ENCODE measurements at places on chromosomes 11 and 22. TPM values are rescaled to one million over a fixed set of nuclear protein-coding genes. Genes with fewer than 3 reads are reported as not detected.
A peak's percentile ranks its signal among the peaks of the same experiment; 100 is the strongest.

The TUB gene
- total RNA-seq: 23.5 TPM

The CST6 gene
- total RNA-seq: 47.7 TPM

The PRG3 gene
- total RNA-seq: not detected

The INCENP gene
- total RNA-seq: 99.4 TPM

The USH1C gene
- 1.0 TPM for total RNA-seq

The KRTAP5-2 gene
- total RNA-seq: not detected

The OR1S2 gene
- total RNA-seq: not detected

The SCARF2 gene
- 14.4 TPM for total RNA-seq

The PYGM gene
- 4.3 TPM for total RNA-seq

The ELMOD1 gene
- total RNA-seq: not detected

DNA sequence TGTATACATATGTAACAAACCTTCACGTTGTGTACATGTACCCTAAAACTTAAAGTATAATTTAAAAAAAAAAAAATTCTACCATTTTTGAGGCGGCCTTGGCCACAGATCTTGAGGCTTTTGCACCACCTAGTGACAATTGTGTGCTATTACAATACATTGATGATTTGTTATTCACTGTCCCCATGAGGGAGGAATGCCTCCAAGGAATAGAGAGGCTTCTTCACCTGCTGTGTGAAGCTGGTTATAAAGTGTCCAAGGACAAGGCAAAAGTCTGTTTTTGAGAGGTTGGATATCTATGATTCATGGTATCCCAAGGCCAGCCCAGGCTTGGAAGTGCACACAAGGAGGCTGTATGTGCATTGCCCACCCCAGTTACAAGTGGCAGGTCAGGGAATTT is 30.7 kb downstream of the SLC22A25 start:
- H3K27ac ChIP-seq: no peak overlapping the region
- H3K27me3 ChIP-seq: no peaks in the 10 kb centered on the region
- H3K4me3 ChIP-seq: no peak overlapping the region
- no peak for DNase-seq

GRCh38 chr22:44594951-44595350 is 96.9 kb upstream of the RTL6 start:
- no peak overlapping the region for H3K27ac ChIP-seq
- no peak overlapping the region for H3K4me3 ChIP-seq
- no peaks in the 10 kb centered on the region for H3K4me1 ChIP-seq
- no peaks in the 10 kb centered on the region for H3K27me3 ChIP-seq
- DNase-seq: no peak

DNA sequence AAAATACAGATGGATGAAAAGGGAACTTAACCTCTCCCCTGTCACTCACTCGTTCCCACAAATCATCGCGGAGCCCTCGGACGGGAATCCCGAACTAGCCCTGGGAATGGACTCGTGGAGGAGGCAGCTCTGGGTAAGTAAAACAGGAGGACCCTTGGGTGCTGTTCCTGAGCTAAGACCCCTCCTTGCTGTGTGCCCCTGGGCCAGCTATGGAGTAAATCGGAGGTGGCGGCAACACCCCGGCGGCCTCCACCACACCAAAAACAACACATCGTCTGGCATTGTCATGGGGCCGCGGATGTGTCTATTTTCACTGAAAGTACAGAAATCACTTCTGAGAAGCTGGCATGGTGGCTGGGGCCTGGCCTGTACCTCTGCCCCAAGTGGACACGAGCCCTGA is 12.1 kb downstream of the CPT1A start:
- H3K36me3 ChIP-seq: no peaks in the 10 kb centered on the region
- H3K4me3 ChIP-seq: no peak overlapping the region
- H3K27me3 ChIP-seq: no peaks in the 10 kb centered on the region
- H3K27ac ChIP-seq: no peak overlapping the region
- no peak for DNase-seq

GRCh38 chr11:45133878-45134277 is 12.6 kb upstream of the PRDM11 start:
- DNase-seq: no peak
- H3K27ac ChIP-seq: no peak overlapping the region
- no peaks in the 10 kb centered on the region for H3K27me3 ChIP-seq
- no peak overlapping the region for H3K4me3 ChIP-seq

DNA sequence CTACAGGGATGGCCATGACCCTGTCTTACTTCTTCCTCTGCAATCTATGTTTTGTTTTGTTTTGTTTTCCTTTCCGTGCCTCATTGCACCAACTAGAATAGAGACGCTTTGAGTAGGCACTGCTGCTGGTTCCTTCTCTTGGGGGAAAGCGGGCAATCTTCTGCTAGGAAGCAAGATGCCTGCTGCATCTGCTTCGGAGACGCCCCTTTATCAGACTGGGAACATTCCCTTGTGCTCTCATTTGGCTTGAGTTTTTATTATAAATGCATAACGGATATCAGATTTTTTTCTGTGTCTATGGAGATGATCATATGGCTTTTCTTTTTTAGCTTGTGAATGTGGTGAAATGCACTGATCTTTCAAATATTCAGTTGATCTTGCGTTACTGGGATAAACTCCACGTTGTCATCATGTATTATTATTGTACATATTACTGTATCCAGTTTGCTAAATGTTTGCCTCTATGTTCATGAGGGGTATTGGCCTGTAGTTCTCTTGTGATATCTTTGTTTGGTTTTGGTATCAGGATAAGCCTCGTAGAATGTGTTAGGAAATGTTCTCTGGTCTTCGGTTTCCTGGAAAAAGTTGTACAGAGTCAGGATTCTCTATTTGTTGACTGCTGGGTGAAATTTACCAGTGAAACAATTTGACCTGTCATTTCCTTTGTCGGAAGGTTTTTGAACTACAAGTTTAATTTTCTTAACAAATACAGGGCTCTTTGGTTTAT is 23.4 kb upstream of the KRTAP5-6 start:
- H3K4me1 ChIP-seq: no peaks in the 10 kb centered on the region
- H3K36me3 ChIP-seq: no peaks in the 10 kb centered on the region

DNA sequence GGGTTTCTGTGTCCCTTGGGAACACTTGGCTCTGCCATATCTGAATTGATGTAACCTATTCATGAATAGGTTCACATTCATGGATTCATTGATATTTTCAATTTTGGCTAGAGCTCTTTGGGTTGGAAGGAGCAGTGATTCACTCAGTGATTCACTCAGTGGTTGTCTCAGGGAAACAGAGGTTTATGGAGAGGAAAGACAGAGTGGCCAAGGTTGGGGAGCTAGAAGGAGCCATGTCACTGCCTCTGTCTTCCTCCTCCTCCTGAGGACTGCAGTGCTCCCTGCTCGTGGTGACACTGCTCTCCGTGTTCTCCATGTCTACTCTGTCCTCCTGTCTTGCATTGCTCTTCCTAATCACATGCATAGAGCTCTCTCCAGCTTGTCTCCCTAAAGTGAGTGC is 17.4 kb downstream of the CEP164 start:
- no peaks in the 10 kb centered on the region for H3K27me3 ChIP-seq
- no peak overlapping the region for H3K4me3 ChIP-seq
- H3K36me3 ChIP-seq: peaks cover 21% of the 10 kb centered on the region
- DNase-seq: no peak

DNA sequence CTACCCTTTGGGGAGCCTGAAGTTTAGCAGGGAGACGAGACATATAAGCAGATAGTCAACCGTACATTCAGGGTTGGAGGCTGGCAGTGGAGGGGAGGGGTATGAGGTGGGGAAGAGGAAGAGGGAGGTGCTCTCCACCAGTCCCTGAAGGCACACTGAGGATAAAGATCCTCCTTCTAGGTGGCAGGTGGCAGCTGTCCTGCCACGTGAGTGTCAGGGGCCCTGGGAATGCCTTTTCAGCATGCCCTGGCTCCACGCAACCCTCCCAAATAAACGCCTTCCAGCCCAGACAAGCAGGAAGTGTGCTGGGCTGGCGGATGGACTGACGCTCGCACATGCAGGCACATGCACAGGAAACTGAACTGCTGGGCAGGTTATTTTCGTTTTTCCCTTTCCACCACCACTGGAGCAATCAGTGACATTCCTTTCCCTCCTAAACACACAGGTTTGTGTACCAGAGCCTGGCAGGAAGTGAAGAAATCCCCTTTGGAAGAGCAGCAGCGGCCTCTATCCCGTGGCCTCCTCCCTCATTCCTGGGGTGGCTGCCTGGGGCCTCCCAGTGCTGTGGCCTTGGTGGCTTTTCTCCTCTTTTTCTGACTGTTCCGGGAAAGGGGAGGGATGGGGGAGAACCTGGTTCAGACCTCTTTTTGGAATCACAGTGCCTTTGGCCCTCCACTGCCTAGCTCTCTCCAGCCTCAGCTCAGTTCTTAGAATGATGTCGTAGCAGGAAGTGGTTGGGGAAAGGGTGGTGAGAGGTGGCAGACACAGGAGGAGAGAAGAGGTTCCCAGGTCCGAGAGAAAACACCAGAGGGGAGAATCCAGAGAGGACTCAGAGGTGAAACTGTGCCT is 157.0 kb upstream of the TIMP3 start:
- DNase-seq: peak; percentile 42
- peak overlapping the region; percentile 67 for H3K27ac ChIP-seq
- no peaks in the 10 kb centered on the region for H3K36me3 ChIP-seq
- H3K4me3 ChIP-seq: no peak overlapping the region

- no peak for DNase-seq
- no peaks in the 10 kb centered on the region for H3K36me3 ChIP-seq
- H3K27me3 ChIP-seq: no peaks in the 10 kb centered on the region
- no peak overlapping the region for H3K4me3 ChIP-seq
Observed at GRCh38 chr22:35649636-35650250, 1.5 kb downstream of the APOL6 start.

GRCh38 chr22:44102121-44102520 is 78.0 kb downstream of the PARVB start:
- H3K36me3 ChIP-seq: no peaks in the 10 kb centered on the region
- no peaks in the 10 kb centered on the region for H3K4me1 ChIP-seq
- DNase-seq: no peak
- H3K27ac ChIP-seq: no peak overlapping the region
- H3K4me3 ChIP-seq: no peak overlapping the region

DNA sequence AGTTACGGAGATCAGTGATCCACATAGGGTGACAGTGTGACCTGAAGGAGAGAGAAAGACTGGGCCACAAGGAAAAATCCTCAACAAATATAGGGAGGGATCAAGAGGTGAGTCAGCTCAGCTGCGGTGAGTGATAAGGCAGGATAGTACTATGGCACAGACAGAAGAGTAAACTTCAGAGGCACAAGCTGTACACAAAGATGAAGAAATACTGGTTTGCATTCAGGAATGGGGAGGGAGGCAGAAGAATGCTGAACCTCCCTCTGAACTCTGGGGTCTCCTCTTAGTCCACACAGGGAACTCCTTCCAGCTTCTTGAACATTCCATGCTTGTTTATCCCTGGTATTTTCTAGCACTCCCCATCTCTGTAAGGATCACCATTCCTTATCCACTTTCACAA is 162.7 kb downstream of the BARX2 start:
- H3K4me1 ChIP-seq: no peaks in the 10 kb centered on the region
- no peak for DNase-seq
- no peaks in the 10 kb centered on the region for H3K36me3 ChIP-seq

DNA sequence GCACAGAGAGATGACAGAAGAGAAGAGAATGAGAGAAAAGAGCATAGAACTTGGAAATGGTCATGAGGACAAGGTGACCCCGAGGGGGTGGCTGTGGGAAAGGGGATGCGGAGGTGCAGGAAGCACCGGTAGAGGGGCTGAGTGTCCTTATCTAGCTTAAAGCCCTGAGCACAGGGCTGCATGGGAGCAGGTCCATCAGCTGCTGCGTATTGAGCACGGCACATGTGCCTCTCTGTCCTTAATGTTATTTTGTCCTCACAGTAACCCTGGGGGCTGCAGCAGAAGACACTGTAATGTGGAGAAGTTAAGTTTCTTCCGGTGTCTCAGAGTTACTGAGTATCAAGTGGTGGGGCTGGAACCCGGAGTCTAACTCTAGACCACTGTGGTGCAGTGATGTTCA is 94.4 kb upstream of the OR4B1 start:
- peaks cover 6% of the 10 kb centered on the region for H3K4me1 ChIP-seq
- peaks cover 9% of the 10 kb centered on the region for H3K36me3 ChIP-seq
- no peaks in the 10 kb centered on the region for H3K27me3 ChIP-seq
- DNase-seq: no peak
- no peak overlapping the region for H3K27ac ChIP-seq

DNA sequence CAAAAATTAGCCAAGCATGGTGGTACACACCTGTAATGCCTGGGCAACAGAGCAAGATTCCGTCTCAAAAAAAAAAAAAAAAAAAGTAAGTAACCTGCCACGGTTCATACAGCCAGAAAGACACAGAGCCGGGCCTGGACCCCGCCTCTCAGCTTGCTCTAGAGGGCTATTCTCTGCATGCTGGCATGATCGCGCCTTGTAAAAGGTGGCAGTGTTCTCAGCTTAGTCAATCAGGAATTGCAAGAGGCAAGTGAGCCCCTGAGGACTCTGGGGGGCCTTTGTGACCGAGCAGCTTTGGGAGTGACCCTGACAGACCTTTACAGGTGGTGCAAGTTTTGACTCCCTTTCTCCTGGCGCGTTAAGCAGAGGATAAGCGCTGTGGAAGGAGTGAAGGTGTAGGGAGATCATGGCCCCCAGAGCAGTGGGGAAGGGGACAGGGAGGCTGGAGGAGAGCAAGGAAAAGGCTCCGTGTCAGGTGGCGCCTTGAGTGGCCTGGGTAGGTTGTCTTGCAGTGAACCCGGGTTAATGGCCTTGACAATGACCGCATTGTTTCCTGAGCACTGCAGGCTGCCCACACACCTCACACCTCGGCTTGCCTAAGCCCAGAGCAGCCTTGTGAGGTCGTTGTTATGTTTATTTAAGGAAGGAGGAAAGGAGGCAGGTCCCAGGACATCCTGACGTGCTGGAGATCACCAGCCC is 48.9 kb downstream of the CDPF1 start:
- H3K4me1 ChIP-seq: peaks cover 11% of the 10 kb centered on the region
- peaks cover 14% of the 10 kb centered on the region for H3K36me3 ChIP-seq
- H3K27ac ChIP-seq: no peak overlapping the region
- no peak for DNase-seq

- H3K4me3 ChIP-seq: no peak overlapping the region
- DNase-seq: no peak
Observed at GRCh38 chr11:23236826-23237555, 376.7 kb upstream of the CCDC179 start.

DNA sequence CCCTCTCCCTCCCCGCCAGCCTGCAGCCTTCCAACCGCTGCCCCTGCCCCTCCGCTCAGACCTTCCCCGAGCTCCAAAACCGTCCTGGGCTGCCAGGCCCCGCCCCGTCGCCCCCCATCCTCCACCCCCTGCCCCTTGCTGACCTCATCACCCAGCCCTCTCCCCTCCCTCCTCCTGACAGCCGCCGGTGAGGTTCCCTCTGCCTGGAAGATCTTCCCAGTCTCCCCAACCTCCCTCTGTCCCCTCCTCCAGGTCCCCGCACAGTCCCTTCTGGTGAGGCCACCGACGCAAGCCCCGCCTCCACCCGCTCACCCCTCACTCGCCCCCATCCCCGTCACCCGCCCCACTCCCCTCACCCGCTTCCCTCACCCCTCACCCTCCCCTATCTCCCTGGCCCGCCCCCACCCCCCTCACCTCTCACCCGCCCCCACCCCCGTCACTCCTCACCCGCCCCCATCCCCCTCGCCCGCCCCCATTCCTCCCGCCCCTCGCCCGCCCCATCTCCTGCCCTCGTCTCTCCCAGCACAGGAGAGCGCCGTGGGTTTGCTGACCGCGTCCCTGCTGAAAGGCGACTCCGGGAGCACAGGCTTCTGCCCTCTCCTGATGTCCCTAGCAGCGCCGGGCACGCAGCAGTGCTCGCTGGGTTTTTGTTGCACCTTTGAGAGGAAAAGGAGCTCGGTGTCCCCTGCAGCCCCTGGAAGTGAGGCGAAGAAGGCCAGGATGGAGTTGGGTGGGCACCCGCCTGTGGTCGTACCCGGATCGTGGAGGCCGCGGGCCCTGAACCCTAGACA is 16.4 kb upstream of the UPK3A start:
- H3K4me3 ChIP-seq: no peak overlapping the region
- no peak overlapping the region for H3K27ac ChIP-seq
- peak; percentile 35 for DNase-seq
- no peaks in the 10 kb centered on the region for H3K27me3 ChIP-seq
